ENCODE measurements at places on chromosomes 6 and 20.

DNA sequence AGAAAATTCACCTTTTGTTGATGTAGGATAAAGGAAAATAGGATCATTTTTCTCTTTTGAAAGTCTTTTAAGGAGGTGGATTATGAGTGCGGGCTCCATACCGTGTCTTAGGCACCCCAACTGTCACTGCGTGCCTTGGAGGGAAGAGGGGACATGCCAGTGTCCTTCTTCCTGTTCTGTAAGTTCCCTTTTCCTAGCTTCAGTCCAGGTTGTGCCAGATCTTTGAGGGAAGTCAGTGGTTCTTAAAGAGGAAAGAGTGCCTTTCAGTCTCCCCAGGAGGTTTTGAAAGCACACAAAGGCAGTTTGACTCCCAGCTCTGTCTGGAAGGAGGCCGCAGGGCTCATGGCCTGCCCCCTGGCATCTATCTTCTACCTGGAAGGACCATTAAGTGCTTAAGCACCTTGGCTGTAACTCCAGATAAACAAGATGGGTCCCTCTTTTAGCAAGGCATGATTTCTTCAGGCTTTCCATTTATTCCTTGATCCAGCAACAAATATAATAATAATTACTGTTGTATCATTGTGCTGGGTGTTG, 13.0 kb downstream of the EFCAB8 start:
- no peak for DNase-seq

GRCh38 chr20:48740712-48741111, 87.1 kb downstream of the PREX1 start:
- no peak for DNase-seq

DNA sequence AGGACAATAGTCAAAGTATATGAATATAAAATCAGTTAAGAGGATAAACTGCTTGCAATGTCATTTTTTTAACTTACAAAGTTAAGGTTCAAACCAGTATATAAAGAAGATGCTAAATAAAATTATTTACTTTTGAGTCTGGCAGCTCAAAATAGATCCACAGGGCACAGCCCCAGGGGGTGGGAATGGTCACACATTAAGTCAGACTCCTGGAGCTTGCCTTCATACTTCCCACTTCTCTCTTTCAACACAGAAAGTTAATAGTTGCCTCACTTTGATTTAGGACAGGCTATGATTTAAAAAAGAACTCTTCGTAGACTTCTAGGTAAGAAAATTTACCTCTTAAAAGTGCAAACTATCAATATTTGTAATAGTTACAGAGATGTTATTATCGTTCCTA, 158.3 kb upstream of the RUNX2 start:
- no peak for DNase-seq

DNA sequence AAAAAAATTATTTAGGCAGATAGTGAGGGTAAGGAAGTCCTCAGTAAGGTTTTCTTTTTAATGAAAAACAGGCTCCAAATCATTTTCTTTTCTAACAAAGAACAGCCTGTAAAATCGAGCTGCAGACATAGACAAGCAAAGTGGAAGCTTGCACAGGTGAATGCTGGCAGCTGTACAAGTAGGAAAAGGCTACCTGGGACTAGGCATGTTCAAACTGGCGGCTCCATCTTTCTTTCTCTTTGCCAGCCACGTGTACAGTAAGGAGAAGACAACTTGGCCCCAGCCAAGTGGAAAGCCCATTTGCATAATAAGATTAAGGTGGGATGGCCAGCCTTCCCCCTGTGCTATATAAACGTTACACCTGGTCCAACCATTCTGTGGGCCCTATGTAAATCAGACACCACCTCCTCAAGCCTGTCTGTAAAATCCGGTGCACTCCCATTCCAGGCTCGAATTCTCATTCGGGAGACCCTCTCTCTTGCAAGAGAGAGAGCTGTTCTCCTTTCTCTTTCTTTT, 27.0 kb upstream of the SLC2A12 start:
- DNase-seq = no peak

DNA sequence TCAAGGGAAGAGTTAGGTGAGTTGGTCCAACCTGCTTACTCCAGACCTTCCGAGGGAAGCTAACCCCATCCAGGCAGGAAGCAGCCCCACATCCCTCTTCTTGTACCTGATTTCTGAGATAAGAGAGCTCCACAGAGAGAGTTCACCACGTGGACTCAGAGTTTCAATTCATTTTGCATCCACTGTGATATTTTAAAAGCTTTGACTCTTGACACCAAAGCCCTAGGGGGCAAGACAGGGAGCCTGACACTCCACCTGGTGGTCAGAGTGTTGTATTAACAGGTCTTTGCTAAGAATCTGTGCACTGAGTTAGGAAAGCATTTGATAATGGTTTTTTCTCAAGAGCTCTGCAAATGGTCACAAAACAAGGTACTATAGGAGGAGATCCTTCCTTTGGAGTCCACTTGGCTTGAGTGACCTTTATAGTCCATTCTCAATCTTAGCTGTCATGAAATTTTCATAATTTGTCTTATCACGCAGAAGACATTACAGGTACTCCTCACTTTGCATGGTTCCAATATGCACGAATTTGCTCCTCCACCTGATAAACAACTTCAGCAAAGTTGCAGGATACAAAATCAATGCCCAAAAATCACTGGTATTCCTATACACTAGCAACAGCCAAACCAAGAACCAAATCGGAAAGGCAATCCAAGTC, 56.2 kb upstream of the RIPOR2 start:
- DNase-seq = peak; percentile 86

GRCh38 chr20:22394583-22394982, 189.8 kb downstream of the FOXA2 start:
- DNase-seq = no peak

- no peak for DNase-seq
Measured at GRCh38 chr6:42007286-42008137, 42.8 kb upstream of the TAF8 start.

DNA sequence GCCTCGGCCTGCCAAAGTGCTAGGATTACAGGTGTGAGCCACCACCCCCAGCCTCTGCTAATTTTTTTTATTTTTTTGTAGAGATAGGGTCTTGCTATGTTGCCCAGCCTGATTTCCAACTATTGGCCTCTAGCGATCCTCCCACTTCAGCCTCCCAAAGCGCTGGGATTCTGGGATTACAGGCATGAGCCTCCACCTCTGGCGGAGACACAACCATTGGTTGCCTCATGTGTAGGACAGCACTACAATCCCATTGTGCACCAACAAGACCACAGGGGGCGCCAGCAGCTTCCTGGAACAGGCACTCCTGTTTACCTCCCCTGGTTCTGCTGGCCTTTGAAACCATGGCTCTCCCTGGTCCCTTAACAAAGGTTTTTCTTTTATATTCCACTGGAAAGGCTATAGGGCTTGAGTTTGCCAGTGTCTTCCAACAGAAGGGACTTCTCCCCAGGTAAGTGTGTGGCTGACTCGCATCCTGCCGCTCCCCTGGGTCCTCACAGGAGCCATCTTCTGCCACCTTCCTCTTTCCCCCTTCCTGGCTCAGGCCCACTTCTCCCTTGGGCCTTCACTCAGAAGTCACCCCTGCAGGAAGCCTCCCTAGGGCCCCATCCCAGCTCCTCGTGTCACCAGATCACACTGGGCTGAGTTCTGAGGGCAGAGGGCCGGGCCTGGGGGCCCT, 39.2 kb upstream of the TLDC2 start:
- no peak for DNase-seq

DNA sequence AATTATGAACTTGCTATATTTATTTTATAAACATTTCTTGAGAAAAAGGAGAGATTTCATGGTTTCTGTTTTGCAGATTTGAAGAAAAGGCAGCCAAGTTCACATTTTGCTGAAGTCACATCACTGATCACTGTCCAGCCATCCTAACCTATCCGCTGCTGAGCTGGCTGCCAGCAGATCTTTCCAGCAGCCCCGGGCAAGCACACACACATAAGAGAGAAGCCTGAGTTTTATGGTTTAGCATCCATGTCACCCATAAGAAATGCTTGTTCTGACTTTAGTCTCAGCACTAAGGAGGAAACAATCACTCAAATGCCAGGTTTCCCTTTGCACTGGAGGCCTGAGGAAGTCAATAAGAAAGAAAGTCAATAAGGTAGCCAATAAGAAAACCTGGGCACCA, 287.1 kb downstream of the SMOC2 start:
- DNase-seq = no peak

DNA sequence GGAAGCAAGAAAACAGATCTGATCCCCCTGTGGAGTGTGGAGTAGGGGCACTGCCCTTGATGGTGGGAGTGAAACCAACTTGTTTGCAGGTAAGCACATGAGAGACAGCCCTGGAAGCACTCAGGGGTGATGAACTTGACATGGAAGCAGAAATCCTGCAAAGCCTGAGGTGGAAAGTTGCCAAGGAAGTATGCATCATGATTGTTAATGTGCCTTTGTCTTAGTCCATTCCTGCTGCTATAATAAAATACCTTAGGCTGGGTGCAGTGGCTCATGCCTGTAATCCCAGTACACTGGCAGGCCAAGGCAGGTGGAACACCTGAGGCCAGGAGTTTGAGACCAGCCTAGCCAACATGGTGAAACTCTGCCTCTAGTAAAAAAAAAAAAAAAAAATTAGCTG, 40.2 kb upstream of the IFNGR1 start:
- DNase-seq = no peak

- no peak for DNase-seq
Measured at GRCh38 chr6:144283646-144284477, 1.3 kb upstream of the UTRN start.

- DNase-seq = no peak
Measured at GRCh38 chr20:25018425-25018824, 25.9 kb upstream of the APMAP start.

GRCh38 chr6:67361264-67361663, 1273.8 kb upstream of the ADGRB3 start:
- peak; percentile 3 for DNase-seq

DNA sequence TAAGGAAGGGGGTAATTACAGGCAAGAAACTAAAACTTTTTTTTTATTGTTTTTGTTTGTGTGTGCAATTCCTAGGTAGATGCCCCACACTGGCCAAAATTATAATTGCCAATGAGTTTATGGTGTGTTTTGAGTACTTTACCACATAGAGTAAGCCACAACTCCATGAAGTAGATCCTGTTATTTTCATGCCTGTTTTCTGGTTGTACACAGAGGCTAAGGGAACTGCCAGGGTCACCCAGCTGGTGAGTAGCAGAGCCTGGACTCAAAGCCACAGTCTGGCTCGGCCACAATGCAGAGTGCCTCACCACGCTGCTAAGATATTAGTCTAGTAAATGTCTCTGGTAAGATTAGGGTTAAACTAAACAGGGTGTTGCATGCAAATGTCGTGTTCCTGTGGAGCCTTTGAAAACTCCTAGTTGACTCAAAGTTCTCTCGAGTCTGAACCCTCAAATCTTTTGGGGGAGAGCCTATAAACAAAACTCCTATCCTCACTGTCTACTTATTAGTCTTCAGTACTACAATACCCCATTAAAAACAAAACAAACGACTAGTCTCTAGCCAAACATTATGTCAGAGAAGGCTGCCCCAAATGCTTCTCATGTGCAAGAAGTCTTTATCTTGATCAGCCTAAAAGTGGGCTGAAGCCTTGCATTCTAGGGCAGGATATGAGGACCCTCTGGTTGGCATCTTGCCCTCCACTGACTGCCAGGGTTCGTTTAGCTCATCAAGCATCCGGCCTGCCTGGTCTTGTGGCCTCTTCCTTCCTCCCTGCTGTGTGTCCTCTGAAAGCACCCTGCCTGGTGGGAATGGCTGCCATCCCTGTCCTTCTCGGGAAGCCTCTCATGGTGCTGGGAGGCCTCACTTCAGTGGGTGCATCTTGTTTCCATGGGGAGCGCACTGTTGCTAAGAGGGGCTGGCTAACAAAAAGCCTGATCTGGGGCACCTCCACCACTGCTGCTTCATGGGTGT, 4.2 kb downstream of the DUSP22 start:
- DNase-seq = no peak

GRCh38 chr6:5671601-5672559, 334.8 kb downstream of the NRN1 start:
- no peak for DNase-seq

DNA sequence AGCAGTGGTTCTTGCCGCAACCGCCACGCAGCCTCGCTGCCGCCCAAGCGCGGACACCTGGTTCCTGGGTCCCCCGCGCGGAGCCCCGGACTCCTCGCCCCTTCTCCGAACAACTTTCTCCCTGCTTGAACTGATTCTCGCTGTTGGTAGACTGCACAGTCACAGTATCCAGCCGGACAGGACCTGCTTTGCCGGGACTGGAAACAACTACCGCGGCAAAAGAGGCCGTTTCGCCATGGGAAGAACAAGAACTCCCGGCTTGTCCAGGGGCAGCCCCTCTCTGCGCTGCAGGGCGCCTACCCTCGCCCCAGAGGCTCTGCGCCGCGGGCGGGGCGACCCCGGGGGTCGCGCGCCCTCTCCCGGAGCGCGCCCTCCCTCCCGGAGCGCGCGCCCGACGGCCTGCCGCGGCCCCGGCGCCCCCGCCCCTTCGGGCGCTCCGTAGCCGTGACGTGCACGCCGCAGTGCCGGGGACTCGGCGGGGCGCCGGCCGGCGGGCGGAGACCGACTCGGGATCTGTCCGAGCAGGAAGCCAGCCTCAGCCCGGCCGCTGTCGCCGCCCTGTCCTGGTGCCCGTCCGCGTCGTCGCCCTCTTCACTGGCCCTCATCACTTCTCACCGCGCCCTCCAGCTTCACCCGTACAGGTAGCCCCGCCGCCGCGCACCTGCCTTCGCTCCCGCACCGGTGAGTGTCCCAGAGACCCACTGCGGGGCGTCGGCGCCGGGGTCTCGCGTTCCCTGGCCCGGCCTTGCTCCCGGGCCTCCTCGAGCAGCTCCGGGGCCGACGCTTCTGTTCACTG, at the start of gene MYO6:
MYO6 (plus strand) TSS at position 497 of the 796 bp plus-strand sequence. CDS start 68,309 bp downstream, outside the sequence.
- peak; percentile 40 for DNase-seq

- DNase-seq = no peak
Measured at GRCh38 chr6:51968265-51968664, 119.1 kb downstream of the PKHD1 start.

DNA sequence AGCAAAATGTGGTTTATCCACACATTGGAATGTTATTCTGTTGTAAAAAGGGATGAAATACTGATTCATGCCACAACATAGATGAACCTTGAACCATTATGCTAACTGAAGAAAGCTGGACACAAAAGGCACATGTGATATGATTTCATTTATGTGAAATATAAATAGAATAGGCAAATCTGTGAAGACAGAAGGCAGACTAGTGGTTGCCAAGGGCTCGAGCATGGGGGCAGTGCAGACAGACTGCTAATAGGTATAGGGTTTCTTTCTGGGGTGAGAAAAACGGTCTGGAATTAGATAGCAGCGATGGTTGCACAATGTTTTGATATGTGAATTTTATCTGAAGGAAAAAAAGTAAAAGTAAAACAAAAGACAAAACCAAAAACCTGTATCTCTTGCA, 54.6 kb upstream of the FNDC1 start:
- DNase-seq = no peak

- DNase-seq = peak; percentile 93
Measured at GRCh38 chr20:34704177-34705007, at the start of gene TP53INP2. Gene TP53INP2 (plus strand): TSS chr20:34704344. CDS start chr20:34708740, 4,396 bp downstream.
